ENCODE measurements at places on chromosomes 5 and 9.

GRCh38 chr9:85142496-85142911 is 473.0 kb downstream of the NTRK2 start:
- no peak for DNase-seq

DNA sequence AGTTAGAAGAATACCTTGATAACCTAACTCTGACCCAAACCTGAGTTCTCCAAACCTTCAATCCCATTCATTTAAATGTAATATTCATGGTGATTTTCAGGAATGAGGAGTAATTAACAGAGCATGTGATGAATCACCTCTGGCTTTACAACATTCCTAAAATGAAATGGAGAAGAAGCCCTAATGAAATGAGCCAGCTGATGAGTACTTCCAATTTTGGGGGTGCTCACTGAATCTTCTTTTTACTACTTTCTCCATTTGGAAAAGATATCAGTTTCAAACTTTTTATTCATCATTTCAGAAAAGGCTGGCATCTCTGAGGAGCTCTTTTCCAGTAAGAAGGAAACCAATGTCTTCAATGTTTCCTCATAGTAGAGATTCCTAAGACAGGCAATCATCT is 2.9 kb upstream of the SPINK5 start:
- DNase-seq = no peak

DNA sequence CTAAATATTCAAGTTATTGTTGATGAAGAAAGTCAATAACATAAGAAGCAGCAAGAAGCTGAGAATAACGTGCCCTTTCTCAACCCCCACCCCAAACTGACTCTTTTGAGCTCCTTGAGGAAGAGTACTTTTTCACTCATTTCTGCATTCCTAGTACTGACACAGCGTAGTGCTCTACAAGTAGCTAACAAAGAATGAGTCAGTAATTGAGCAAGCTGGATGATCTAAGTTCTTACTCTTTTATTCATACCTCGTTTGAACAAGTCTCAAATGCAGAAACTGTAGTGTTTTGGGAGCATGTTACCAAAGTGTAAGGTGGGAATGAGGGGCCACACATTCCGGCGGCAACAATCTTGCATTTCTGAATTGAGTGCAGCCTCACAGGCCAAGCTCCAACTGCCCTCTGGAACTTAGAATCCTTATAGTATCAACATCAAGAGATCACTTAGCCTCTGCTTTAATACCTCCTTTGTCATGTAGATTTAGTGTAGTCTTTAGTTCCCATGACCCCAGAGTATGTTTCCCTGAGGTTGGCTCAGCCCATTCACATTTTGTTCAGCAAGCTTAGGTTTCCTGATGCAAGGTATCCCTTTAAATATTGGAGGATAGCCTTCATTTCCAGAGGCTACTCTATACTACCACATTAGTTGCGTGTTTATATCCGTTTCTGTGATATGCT is 152.0 kb downstream of the PRR16 start:
- DNase-seq = no peak

DNA sequence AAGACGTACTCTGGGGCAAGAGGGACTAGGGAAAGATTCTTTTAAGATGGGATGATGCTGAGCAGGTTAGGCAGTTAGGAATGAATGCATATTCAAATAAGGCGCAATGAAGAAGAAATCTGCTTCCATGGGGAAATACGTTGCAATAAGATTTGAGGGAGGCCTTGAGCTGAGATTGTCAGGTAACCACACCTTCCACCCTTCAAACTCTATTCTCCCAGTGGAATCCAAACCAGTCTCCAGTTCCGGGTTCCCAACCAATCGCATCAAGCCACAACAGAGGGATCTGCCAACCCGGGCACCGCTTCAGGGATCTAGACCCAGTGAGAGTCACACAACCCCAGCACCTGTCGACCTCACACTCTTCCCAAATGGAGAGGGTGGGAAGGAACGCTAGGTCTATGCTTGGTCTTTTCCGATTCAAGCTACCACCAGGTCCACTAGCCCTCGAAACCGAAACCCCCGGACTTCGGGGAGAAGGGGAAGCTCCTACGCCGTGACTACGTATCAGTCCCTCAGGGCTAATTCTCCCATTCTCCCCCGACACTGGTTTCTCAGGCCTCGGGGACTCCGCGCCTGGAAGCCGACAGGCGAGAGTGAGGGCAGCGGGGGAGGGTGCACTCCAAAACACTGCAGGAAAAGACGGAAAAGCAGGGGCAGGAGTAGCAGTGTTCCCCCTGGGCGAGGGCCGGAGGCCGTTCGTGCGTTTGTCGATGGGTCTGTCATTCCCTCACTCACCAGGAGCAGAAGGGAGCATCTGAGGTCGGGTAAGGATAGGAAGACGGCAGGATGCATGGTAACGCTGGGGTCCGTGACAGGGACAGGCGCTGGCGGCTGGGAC is 534 bp downstream of the ERP44 start:
- peak; percentile 17 for DNase-seq

- DNase-seq = no peak
These were observed 446.4 kb downstream of the RASEF start for GRCh38 chr9:82616545-82616944.

DNA sequence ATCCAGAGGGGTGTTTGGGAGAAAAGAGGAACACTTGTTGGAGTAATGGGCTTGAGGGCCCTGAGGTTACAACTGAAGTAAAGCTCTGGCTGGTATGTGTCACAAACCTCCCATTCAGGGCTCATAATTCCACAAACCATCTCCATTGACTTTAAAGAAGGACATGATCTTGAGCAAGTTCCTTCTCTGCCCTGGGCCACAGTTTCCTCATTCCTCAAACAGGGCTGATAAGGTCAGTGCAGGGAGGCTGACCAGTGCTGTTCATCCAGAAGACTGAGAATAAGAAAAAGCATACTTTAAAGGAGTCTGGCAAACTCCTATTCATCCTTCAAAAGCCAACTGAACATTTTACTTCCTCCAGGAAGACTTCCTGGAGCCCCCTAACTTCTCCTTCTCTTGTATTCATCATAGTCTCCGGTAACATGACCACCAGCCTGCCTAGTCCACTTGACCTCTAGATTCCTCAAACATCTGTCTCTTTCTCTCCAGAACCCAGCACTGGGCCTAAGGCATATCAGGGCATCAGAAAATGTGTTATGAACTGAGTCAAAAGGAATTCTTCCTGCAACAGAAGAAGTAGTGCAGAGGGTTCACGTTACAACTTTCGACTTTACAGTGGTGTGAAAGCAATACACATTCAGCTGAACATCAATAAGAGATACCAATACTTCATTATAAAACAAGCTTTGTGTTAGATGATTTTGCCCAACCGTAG is 20.7 kb upstream of the PTPN3 start:
- no peak for DNase-seq

DNA sequence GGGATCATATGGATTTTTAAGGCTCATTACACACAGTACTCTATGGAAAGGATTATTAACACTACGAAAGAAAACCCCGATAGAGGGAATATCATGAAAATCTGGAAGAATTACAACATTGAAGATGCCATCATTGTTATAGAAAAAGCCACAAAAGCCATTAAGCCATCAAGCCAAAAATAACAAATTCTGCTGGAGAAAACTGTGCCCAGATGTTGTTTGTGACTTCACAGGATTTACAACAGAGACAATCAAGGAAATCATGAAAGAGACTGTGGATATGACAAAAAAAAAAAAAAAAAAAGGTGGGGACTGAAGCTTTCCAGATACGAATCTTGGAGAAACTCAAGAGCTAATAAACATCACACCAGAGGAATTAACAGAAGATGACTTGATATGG is 433.8 kb upstream of the CDH6 start:
- no peak for DNase-seq

GRCh38 chr9:87497604-87498045 is at the start of gene DAPK1:
Gene DAPK1 (plus strand): TSS chr9:87497867. CDS start chr9:87499078, 1,211 bp downstream.
- DNase-seq = peak; percentile 10

GRCh38 chr5:40261984-40262383 is 417.7 kb upstream of the PTGER4 start:
- no peak for DNase-seq

DNA sequence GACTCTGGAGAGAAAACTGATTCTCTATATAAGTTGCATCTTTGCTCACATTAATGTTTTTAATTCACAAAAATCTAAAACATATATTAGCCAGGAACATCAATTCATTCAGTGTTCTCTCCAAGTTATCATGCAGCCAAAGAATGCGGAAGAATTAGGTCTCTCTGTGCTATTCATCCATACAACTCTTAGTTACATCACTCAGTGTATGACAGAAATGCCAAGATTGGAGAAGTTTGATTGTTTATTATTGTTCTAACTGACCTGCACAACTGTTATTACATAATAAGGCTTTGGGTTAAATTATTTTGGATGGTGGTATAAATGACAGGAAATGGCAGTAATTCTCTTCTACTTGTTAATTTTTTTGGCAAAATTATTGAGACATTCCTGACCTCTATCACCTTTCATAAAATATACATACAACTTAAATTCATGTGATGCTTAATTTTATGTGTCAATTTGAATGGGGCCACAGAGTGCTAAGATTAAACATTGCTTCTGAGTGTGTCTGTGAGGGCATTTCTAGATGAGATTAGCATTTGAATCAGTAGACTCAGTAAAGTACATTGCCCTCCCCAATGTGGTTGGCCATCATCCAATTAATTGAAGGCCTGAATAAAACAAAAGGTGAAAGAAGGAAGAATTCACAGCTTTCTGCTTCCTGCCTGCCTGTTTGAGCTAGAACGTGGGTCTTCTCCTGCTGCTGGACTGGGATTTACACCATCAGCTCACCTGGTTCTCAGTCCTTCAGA is 70.2 kb downstream of the NR2F1-AS1 start:
- no peak for DNase-seq

DNA sequence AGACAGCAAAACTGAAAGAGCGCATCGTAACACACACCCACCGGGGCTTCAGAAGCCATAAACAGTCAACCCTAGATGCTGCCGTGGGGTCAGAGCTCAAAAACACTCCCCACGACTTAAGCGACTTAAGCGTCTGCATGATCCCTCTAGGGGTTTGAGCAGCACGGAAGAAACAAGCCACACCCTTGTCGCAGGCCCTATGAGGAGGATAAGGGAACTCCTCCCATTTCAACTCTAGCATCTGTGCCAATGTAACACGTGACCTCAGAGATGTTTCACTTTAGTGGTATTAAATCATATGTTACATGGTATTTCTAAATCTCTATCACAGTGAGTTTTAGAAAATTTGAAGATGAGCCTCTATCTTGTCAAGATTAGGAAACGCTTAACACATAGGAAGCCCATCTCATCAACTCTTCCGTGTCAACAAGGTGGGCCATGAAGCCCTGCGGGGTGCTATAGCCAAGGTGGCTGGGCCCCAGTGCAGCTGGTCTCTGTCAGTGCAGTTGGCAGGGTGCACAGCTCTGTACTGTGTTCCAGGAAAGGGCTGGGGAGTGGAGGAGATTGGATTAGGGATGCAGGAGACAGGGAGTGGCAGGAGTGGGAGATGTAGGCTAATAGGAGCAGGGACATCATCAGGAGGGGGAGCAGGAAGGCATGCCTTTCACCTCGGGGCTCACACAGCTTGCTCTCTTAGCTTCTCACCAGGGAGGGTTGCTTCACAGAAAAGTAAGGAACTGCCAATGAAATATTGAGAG is 33.1 kb downstream of the ZCCHC9 start:
- no peak for DNase-seq

GRCh38 chr5:32008746-32009145 is 165.4 kb downstream of the GOLPH3 start:
- DNase-seq = no peak

GRCh38 chr9:69637817-69638200 is 34.4 kb downstream of the APBA1 start:
- no peak for DNase-seq

Data from stimulated activated CD4-positive, alpha-beta T cell treated with anti-CD3 and anti-CD28 coated beads, Interleukin-4, amount 100 ng/mL, for 1 hour (primary cell).